ENCODE measurements at places on chromosomes 2 and 18. TPM values are rescaled to one million over a fixed set of nuclear protein-coding genes. Genes with fewer than 3 reads are reported as not detected.

Gene IL36A
- not detected for total RNA-seq

Gene DIPK1C
- total RNA-seq: 19.0 TPM

Gene THUMPD2
- total RNA-seq: 16.4 TPM

Gene ALLC
- total RNA-seq: 2.3 TPM

Gene RAB6C
- total RNA-seq: 1.6 TPM

Gene ACTG2
- total RNA-seq: 21.0 TPM

Gene RAD51AP2
- 0.22 TPM for total RNA-seq

Gene KIF5C
- total RNA-seq: 222 TPM

Gene RAX
- 0.22 TPM for total RNA-seq

Gene CSRNP3
- 32.7 TPM for total RNA-seq

Gene CNTNAP5
- total RNA-seq: 63.2 TPM

Gene VIL1
- total RNA-seq: not detected

Gene SNED1
- 93.7 TPM for total RNA-seq

Gene HNMT
- 158 TPM for total RNA-seq

Gene PJVK
- 4.7 TPM for total RNA-seq

Gene GPR39
- 0.79 TPM for total RNA-seq

Gene TUBB8B
- total RNA-seq: 0.11 TPM

Gene CCDC68
- 38.6 TPM for total RNA-seq

Gene MROH2A
- not detected for total RNA-seq

Gene TMBIM1
- 93.4 TPM for total RNA-seq

Gene SP140
- total RNA-seq: 0.99 TPM

All from spinal cord (tissue), 10 donors.